B cell (primary cell): ENCODE measurements at places on chromosomes 4 and X. TPM values are rescaled to one million over a fixed set of nuclear protein-coding genes. Genes with fewer than 3 reads are reported as not detected.

The EFNB1 gene
- 3.2 and 3.5 TPM in 2 replicates for total RNA-seq

- no peaks in the 10 kb centered on the region for H3K27me3 ChIP-seq
- H3K4me1 ChIP-seq = no peaks in the 10 kb centered on the region
- no peak overlapping the region for H3K4me3 ChIP-seq
- no peaks in the 10 kb centered on the region for H3K36me3 ChIP-seq
Observed at GRCh38 chr4:1470393-1470670, 64.1 kb upstream of the NKX1-1 start.

The SOD3 gene
- not detected in 2 replicates for total RNA-seq

DNA sequence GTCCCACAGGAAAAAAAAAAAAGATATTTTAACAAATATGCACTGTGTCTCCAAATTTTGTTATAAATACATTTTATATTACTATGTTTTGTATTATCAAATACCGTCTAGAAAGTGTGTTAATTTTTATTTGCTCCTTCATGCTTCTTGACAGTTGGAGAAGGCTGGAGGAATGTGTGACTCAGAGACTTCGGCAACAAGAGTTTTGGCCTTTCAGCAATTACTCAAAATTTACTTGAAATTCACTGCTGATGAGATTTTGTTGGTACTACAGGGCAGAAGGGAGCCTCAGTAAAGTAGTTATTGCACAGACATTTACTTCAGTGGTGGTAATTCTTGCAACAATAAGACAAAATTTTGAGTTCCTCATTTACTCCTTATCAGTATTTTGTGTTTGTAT is 2164.0 kb downstream of the PCDH7 start:
- no peaks in the 10 kb centered on the region for H3K36me3 ChIP-seq
- no peak overlapping the region for H3K27ac ChIP-seq
- no peaks in the 10 kb centered on the region for H3K4me1 ChIP-seq
- no peaks in the 10 kb centered on the region for H3K27me3 ChIP-seq
- no peak for DNase-seq

DNA sequence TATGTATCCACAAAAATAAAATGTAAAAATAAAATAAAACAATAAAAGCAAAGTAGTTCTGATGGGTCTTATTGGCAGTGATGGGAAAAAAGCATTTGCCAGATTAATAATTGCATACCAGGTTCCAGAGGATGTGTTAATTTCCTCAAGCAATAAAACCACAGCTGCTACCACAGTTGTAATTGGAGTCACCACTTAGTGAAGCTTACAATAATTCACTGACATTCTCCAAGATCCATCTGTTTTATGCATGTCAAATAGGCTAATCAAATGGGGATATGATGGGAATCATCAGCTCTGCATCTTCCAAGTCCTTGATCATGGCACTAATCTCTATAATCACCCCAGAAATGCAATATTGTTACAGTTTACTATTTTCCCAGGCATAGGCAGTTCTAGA is 123.5 kb upstream of the EMCN start:
- no peaks in the 10 kb centered on the region for H3K36me3 ChIP-seq
- no peaks in the 10 kb centered on the region for H3K4me1 ChIP-seq
- no peak overlapping the region for H3K27ac ChIP-seq
- no peak overlapping the region for H3K4me3 ChIP-seq
- DNase-seq = no peak
